ENCODE measurements at places on chromosomes 7 and 10. TPM values are rescaled to one million over a fixed set of nuclear protein-coding genes. Genes with fewer than 3 reads are reported as not detected.

GRCh38 chr10:20709708-20710107 lies 187.4 kb downstream of the NEBL start:
- DNase-seq: no peak
- H3K27ac ChIP-seq: no peak overlapping the region
- H3K27me3 ChIP-seq: no peaks in the 10 kb centered on the region
- no peaks in the 10 kb centered on the region for H3K36me3 ChIP-seq

GRCh38 chr10:3312403-3312940 lies 139.9 kb upstream of the PITRM1 start:
- H3K36me3 ChIP-seq: no peaks in the 10 kb centered on the region
- H3K27me3 ChIP-seq: no peaks in the 10 kb centered on the region
- H3K27ac ChIP-seq: no peak overlapping the region
- H3K4me1 ChIP-seq: peaks cover 7% of the 10 kb centered on the region

GRCh38 chr7:12788591-12788990 lies 101.2 kb downstream of the ARL4A start:
- H3K27ac ChIP-seq: no peak overlapping the region
- H3K27me3 ChIP-seq: no peaks in the 10 kb centered on the region
- H3K4me1 ChIP-seq: no peaks in the 10 kb centered on the region
- H3K36me3 ChIP-seq: no peaks in the 10 kb centered on the region

- no peak for DNase-seq
- no peaks in the 10 kb centered on the region for H3K4me1 ChIP-seq
- no peaks in the 10 kb centered on the region for H3K36me3 ChIP-seq
- H3K27me3 ChIP-seq: no peaks in the 10 kb centered on the region
Measured at GRCh38 chr10:60853107-60853506, 74.8 kb downstream of the CDK1 start.

DNA sequence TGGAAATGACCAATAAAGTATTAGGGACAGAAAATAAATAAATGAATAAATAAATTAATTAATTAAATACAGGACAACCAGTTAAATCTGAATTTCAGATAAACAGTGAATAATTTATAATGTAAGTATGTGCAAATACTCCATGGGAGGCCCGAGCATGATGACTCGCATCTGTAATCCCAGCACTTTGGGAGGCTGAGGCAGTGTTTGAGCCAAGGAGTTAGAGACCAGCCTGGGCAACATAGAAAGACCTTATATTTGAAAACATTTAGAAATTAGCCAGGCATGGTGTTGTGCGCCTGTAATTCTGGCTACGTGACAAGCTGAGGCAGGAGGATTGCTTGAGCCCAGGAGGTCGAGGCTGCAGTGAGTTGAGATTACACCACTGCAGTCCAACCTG lies 123.7 kb downstream of the CUL2 start:
- H3K36me3 ChIP-seq: no peaks in the 10 kb centered on the region
- H3K27ac ChIP-seq: no peak overlapping the region
- H3K4me1 ChIP-seq: no peaks in the 10 kb centered on the region
- no peak for DNase-seq

GRCh38 chr7:4849390-4849789 lies 12.4 kb downstream of the PAPOLB start:
- H3K27ac ChIP-seq: no peak overlapping the region
- no peak overlapping the region for H3K4me3 ChIP-seq
- H3K36me3 ChIP-seq: no peaks in the 10 kb centered on the region
- no peaks in the 10 kb centered on the region for H3K4me1 ChIP-seq

- H3K36me3 ChIP-seq: no peaks in the 10 kb centered on the region
- no peak overlapping the region for H3K4me3 ChIP-seq
- H3K27ac ChIP-seq: no peak overlapping the region
- H3K4me1 ChIP-seq: peaks cover 4% of the 10 kb centered on the region
- H3K27me3 ChIP-seq: no peaks in the 10 kb centered on the region
- no peak for DNase-seq
Measured at GRCh38 chr10:87974130-87974529, 110.7 kb downstream of the PTEN start.

Gene LAMB1
- total RNA-seq: 110 TPM

Gene PRRT4
- total RNA-seq: not detected
